ENCODE measurements at places on chromosomes 4 and X. TPM values are rescaled to one million over a fixed set of nuclear protein-coding genes. Genes with fewer than 3 reads are reported as not detected.

GPRASP2 gene
- 1.7 TPM for total RNA-seq

- no peak for DNase-seq
- no peak overlapping the region for H3K27ac ChIP-seq
- H3K4me3 ChIP-seq: no peak overlapping the region
- no peaks in the 10 kb centered on the region for H3K27me3 ChIP-seq
- no peaks in the 10 kb centered on the region for H3K4me1 ChIP-seq
Observed at GRCh38 chr4:76997077-76997476, 47.5 kb downstream of the SEPTIN11 start.

- no peak for DNase-seq
- H3K27ac ChIP-seq: no peak overlapping the region
- no peaks in the 10 kb centered on the region for H3K4me1 ChIP-seq
Observed at GRCh38 chr4:44927399-44928380, 201.3 kb upstream of the GNPDA2 start.

ACE2 gene
- total RNA-seq: 2.5 TPM
